ENCODE measurements at places on chromosomes 11 and 22.

DNA sequence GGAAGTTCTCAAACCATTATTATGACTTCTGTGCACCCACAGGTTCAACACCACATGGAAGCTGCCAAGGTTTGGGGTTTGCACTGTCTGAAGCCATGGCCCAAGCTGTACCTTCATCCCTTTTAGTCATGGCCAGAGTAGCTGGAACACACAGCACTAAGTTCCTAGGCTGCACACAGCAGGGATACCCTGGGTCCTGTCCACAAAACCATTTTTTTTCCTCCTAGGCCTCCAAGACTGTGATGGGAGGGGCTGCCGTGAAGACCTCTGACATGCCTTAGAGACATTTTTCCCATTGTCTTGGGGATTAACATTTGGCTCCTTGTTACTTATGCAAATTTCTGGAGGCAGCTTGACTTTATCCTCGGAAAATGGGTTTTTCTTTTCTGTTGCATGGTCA lies 42.7 kb downstream of the DDIAS start:
- no peak for DNase-seq

- DNase-seq = no peak
Measured at GRCh38 chr11:3170756-3171650, 5.9 kb upstream of the OSBPL5 start.

DNA sequence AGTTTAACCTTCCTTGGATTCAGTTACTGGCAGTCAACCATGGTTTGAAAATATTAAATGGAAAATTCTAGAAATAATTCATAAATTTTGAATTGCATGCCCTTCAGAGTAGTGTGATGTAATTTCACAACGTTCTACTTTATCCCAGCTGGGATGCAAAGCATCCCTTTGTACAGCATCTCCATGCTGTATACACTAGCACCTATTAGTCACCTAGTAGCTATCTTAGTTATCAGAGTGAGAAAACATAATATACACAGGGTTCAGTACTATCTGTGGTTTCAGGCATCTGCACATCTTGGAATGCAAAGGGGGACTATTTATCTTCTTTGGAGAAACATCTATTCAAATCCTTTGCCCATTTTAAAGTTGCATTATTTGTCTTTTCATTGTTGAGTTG lies 30.8 kb downstream of the CBL start:
- no peak for DNase-seq

DNA sequence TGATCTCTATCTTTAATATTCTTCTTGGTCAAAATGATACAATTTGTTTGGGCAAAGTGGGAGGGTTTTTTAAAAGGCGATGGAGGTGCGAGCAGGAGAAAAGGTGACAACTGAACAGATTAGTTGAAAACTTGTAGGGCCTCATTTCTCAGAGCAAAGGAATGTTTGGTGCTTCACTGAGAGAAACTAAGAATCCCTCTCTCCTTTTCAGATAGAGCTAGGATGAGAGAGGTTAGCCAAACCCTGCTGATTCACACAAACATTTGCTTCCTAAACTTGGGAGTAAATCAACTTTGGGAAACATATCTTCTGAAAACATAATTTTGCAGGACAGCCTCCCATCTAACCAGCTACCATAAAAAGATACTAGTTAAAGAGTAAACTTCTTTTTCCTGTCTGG lies 57.0 kb downstream of the PHF21A start:
- no peak for DNase-seq

DNA sequence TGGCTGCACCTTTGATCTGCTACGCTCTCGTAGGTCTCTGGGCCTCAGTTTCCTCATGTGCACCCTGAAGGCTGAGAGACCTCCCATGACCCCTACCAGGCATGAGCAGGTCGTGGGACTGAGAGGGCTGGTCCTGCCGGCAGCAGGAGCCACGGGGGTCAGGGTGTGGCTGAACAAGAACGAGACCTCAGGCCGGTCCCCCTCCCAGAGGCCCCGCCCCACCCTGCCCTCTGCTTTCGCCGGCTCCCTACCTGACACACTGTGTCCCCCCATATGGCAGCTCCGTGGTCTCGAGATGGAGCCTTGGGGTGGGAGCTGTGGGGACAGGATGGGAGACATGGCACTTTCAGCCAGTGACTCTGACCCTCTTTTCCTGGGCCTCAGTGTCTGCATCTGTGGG lies 40.6 kb downstream of the CDKN1C start:
- no peak for DNase-seq

- no peak for DNase-seq
Measured at GRCh38 chr11:68912254-68912653, 8.6 kb downstream of the IGHMBP2 start.

- no peak for DNase-seq
Measured at GRCh38 chr22:23697031-23697970, 6.5 kb downstream of the RGL4 start.

- no peak for DNase-seq
Measured at GRCh38 chr22:32607086-32607485, 132.5 kb downstream of the FBXO7 start.

GRCh38 chr11:132439711-132440255 lies 1069.4 kb downstream of the NTM start:
- no peak for DNase-seq

DNA sequence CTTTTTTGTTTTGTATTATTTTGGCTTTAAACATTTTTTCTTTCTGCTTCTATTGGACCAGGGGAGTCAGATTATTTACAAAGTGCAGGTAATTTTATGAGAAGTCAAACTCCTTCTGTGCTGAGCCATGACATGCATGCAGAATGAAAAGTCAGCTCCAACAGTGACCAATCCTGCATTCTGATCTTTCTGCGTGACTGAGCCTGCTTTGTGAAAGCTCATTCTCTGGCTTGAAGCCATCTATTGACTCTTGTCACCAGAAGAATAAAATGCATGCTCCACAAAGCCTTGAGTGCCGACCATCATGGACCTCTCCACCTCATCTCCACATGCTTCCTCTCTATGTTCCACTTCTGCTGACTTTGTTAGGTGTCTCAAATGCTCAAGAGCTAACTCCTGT lies 50.2 kb downstream of the MIAT start:
- no peak for DNase-seq

DNA sequence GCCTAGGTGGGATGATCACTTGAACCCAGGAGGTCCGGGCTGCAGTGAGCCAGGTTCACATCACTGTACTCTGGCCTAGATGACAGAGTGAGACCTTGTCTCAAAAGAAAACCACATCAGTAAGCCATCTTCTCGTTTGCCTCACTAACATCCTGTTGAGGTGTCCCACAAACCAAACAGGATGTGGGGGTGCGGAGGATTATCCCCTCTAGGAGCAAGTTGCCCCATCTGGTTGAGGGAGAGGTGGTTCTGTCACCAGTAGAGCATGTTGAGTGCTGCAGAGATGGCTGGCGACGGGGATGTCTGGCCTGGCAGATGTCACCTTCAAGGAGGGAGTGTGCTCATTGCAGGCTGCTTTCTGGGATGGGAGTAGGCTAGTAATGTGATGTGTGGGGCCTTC lies 72.4 kb downstream of the ZNRF3 start:
- no peak for DNase-seq

GRCh38 chr11:40877981-40878380 lies 581.5 kb downstream of the LRRC4C start:
- no peak for DNase-seq

GRCh38 chr11:105609832-105610781 lies at the start of gene GRIA4:
TSS of gene GRIA4 (plus strand) at chr11:105610073. CDS start at chr11:105610998, 925 bp downstream.
- no peak for DNase-seq
